Activated effector memory CD4-positive, alpha-beta T cell treated with anti-CD3 and anti-CD28 coated beads, Interleukin-2, amount 50 U/mL, for 16 hours (primary cell): ENCODE measurements at places on chromosomes 4 and X.
A peak's percentile ranks its signal among the peaks of the same experiment; 100 is the strongest.

DNA sequence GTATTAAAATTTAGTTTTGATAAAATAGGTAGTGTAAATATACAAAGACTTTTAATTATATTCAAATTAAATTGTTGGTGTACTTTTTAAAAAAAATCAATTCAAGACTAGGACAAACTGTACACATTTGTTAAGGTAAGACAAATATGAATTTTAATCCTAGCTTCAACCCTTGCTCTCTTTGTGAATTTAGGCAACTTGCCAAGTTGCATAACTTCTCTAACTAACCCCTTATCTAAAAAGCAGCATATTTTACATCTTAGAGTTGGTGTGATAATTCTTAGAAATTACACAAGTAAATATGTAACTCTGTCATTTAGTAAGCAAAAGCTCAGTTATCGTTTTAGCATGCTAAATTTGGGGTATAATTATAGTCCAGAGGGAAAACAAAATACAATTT, 78.1 kb upstream of the FSTL5 start:
- no peak for DNase-seq

GRCh38 chr4:138267835-138268234, 25.7 kb upstream of the SLC7A11 start:
- DNase-seq = no peak

- DNase-seq = no peak
Measured at GRCh38 chrX:9867753-9868152, 81.5 kb downstream of the SHROOM2 start.

DNA sequence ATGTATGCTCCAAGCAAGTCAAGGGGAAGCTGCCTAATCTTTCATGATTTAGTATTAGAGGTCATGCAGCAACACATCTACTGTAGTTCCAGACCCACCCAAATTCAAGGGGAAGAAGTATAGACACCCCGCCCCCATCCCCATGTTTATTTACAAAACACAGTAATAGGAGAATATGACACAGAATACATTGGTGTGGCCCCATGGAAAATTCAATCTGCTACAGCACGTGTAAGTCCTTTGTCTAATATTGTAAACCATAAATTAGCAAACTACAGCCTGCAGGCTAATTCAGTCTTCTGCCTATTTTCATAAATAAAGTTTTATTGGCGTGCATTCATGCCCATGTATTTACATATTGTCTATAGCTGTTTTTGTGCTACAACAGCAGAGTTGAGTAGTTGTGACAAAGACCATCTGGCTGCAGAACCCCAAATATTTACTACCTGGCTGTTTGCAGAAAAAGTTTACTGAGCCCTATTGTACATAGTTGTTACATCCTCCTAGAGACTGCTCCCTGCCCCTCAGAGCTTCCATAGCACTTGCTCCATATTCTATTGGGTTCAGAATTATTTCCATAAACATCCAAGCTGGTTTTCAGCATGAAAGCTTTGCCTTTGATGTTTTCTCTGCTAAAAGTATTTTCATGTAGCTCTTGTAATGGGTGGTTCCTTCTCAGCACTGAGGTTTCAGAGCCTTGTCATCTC, 326.8 kb upstream of the CPEB2 start:
- no peak for DNase-seq

DNA sequence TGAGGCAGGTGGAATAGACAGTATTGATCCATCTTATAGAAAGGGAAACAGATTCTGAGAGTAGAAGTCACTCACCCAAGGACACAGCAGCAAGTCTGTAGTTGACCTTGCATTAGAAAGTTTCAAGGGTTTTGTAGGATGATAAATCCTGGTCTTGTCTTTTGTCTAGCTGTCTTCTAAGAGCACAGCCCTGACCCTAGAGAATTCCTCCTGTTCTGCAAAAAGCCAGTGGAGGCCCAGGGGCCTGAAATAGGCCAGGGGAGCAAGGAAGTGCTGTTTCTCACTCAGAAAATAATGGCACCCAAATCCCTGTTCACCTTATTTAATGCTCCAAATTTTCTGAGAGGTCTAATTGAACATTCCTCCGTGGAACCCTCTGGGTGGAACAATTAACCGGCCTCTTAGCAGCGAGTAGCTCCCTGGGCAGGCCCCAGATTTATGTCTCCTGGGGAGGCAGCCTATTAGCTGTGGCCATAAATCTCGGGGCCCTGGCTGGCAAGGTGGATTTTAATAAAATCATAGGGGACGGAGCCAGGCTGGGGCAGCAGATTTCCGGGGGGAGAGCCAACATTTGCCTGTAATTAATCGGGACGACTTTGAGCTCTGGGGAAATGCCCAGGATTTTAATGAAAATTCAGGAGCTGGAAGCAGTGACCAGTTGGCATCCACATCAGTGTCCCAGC, 49.2 kb upstream of the MSX1 start:
- DNase-seq = no peak

DNA sequence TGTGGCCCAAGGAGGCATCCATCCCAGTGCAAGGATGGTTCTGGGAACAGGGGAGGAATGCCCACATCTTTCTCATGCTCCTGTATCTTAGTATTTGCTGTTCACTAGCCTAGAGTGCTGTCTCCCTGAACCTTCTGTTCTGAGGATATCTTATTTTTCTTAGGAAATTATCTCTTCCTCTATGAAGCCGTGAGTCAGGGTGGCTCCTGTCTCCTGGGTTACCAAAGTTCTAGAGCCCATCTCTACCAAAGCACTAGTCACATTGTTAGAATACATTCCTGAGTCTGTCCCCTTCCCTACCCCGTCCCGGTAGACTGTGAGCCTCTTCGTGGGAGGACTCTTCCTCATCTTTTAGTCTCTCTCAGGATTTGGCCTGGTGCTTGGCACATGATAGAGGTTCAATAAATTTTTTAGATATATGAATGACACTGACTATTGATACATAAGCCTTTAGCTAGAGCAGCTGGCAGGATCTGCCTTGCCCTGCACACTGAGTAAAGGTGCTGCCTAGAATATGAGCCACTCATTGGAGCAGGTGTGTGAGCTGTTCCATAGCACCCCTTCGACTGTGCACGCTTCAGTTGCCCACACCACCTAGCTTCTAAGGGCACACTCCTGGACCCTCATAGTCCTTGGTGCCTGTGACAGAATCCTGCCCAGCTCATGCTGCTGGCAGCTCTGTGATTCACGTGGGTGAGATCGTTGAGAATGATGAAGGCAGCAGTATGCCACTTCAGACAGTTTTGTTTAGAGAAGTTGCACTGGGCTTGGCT, 13.3 kb downstream of the CXCR3 start:
- DNase-seq = no peak

DNA sequence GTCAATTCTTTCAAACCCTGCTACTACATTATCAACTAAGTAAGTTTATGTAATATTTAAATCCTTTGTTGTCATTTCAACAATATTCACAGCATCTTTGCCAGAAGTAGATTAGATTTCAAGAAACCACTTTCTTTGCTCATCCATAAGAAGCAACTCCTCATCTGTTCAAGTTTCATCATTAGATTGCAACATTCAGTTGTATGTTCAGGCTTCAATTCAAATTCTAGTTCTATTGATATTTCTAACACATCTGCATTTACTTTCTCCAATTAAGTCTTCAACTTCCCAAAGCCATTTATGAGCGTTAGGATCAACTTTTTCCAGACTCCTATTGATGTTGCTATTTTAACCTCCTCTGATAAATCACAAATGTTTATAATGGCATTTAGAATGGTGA, 66.1 kb downstream of the BMP3 start:
- no peak for DNase-seq

DNA sequence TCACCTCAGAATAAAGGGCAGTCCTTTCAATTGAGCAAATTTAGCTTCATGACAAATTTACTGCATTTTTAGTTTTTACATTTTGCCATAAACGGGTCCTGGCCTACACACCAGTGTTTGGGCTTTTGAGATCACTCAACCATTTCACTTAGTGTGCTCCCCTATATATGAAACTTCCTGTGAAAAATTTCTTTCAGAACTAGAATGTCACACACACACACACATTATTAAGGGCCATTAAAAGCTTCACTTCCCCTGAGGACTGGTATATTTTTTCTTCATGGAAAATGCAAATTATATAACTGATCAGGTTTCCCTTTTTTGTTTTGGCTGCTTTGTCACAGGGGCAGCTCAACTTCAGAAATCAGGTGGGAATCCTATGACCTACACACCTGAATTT, 206.5 kb downstream of the ENOX2 start:
- no peak for DNase-seq

- DNase-seq = no peak
Measured at GRCh38 chr4:150302553-150302952, 224.3 kb downstream of the DCLK2 start.

- DNase-seq = no peak
Measured at GRCh38 chrX:109990582-109991276, 12.2 kb upstream of the TMEM164 start.

DNA sequence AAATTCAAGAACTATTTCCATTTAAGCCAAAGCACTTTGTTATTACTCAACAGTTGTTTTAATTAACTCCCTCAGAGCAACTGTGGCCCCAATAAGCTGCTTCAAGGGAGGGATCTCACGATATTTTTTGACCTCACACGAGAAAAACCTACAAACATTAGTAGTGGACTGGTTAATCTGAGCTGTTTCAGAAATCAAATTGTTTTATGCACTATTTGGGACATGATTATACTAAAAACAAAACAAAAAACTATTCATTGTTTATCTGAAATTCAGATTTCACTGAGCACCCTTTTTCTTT, 74.3 kb downstream of the DCHS2 start:
- no peak for DNase-seq

- DNase-seq = no peak
Measured at GRCh38 chr4:87657525-87657924, 7.4 kb downstream of the DMP1 start.

- DNase-seq = no peak
Measured at GRCh38 chr4:90128961-90129495, 1.8 kb downstream of the CCSER1 start.

GRCh38 chr4:148044912-148045352, 313.0 kb downstream of the ARHGAP10 start:
- DNase-seq = no peak

GRCh38 chr4:141133999-141134995, 1.0 kb upstream of the RNF150 start:
- no peak for DNase-seq

DNA sequence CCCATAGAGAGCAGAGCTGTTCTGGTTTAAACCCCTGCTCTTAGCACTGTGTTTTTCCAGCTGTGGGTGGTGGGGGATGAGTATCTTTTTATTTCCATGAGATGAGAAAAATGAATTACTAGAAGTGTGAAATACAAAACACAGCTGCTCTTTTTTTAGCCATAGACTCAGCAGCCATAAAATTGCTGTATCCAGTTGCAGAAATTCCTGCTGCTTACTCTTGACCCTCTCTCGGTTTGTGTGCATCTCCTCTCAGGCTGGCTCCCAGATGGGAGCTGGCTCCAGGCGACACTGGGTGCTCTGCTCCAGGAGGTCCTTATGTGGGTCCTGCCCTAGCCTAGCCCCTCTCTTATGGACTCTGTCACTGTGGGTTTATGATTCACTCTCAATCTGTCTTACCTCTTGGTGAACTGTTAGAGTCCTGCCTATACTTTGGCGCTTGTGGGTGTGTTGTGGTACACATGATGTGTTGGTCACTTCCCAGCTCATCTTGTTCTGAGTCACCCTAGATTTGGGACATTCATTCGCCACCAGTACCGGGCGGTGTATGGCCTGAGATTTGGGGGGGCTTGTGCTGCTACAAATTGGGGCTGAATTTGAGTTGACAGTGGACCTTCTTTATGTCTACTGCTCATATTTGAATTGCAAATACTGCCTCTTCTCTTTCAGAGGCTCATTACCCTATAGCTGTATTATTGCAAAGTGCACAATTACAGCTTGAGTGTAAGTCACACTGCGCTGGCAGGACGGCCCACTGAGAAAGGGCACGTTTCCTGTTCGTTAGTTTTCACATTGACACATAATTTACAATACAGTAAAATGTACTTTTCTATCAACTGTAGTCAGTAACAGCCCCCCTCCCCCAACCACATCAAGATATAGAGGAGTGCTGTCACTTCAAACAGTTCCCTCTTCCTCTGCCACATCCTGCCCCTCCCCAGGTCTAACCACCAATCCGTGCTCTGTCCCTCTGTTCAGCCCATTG, 46.9 kb upstream of the MSANTD1 start:
- peak; percentile 87 for DNase-seq

DNA sequence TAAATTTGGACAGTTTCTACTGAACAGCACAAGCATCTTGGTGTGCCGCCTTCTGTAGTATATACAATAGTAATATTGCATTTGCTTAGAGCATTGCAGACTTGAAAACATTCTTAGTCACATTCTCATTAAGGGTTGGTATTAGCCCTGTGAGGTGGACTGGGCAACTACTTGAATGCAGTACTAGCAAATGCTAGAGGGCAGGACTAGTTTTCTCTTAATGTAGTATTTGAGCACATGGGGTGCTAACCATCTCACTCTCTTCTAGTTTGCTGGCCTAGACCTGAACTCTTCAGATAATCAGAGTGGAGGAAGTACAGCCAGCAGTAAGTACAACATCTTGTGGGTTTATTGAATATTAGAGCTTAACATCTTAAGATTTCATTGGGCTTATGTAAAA, 3.2 kb downstream of the DDX3X start:
- DNase-seq = no peak

- no peak for DNase-seq
Measured at GRCh38 chr4:106414366-106414765, 45.8 kb upstream of the GIMD1 start.

- DNase-seq = no peak
Measured at GRCh38 chr4:56871371-56871866, 36.3 kb upstream of the REST start.

DNA sequence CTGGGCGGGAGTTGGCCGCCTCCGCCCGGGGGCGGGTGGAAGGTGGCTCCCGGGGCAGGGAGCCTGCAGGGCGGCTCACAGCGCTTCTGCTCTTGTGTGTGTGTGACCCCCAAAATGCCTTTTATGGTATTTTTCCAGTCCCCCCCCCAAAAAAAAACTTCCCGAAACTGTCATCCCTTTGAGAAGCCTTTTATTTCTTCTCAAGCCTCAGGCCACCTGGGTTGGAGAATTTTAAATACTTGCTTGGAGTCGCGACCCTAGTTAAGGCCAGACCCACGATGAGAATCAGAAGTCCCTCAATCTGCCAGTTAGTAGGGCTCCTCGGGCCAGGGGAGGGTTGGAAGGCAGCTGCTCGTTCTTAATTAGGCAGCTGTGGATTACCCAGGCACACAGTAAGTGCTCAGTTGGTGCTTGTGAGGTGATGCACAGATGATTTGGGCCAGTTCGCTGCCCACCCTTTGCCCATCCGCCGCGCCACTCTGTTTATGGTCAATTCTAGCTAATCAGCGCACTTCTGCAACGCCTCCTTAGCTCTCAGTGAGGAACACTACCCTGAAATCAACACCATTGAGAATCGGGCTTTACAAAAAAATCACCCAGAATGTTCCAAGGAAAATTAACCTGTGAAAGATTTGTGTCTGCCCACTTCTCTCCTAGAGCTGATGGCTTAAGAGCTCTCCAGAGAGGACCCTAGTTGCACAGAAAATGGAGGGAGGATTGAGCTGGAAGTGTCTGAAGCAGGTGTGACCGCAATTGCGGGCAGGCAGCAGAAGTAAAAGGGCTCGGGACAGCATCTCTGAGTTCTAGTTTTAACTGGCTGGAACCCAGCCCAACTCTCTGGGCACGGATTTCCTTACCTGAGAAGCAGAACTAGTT, 648 bp upstream of the SCD5 start:
- no peak for DNase-seq
